ENCODE measurements at places on chromosomes 4 and X.

DNA sequence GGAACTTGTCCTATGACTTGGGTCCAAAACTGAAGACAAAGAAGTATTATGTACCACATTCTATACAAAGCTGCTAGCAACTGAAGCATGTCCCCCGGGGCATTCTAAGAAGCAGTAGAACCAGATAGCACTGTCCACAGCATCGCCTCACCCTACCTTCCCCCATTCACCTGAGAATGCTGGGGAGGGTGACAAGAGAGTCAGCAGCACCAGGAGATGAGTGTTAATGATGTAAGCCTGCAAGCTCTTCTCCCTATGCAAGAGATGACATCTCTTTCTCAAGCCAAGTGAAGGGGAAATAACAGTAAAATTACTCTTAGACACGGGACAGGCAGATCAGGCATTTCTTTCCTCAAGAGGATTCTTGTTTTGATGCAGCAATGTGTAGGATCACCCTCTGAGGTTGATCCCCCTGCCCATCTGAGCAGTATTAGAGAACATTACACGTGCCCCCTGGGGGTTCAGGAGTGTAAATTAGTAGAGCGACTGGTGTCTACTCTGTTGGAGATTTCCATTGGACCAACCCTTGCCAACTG, 13.9 kb upstream of the TLR1 start:
- no peak for DNase-seq

GRCh38 chr4:168487282-168488035, 7.2 kb upstream of the DDX60L start:
- DNase-seq: peak; percentile 36

GRCh38 chrX:41449131-41449530, 2.0 kb downstream of the NYX start:
- DNase-seq: no peak

DNA sequence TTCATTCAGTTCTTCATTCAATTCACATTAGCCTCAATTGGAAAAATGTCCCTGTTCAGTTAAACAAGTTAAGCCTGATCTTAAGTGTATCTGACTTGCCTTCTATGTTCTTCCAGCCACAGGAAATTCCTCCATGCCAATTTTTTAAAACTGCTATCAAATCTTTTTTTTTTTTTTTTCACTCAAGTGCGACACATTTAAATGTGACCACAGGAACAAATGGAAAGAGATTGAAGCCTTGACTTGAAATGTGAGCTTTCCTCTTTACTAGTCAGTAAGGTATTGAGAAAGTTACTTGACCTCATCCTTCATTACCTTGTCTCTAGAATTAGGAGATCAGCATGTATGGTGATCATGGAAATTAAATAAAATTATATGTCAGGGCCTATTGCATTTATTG, 165.1 kb downstream of the SLIT2 start:
- DNase-seq: no peak

- DNase-seq: peak; percentile 8
Measured at GRCh38 chrX:51148848-51149247, 183.8 kb upstream of the NUDT10 start.

Measured in fibroblast of mammary gland (primary cell).